ENCODE measurements at places on chromosomes 13 and 19.

DNA sequence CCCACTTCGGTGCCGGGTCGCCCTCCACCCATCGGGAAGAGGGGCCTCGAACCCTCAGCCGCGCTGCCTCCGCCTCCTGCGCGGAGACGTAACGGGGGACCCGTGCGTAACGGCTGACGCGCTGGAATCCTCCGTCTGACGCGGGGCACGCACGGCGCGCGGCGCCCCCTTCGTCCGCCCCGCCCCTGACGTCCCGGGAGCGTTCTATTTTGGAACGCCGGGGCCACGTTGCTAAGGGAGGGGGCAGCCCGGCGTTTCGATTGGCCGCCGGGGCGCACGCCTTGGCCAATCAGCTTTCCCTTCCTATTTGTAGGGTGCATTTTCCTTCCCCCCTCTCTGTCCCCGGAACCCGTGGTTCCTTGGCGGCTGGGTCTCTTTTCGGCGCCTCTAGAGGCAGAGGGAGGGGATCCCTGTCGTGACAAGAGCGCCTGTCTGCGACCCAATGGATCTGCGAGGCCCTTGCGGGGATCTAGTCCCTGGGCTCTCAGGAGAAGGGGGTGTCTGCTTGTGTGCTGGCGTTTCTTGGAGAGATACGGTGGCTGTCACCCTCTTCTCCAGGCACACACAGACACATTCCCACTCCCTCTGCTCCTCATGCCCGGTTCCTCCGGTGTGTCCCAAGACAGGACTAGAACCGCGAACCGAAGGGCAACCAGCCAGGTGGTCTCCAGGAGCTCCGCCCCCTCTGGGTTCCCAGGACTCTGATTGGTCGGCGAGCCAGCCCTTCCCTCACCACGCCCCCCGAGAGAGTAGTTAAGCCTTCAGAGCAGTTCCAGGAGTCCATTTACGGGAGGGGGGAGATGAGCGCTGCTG, 1.5 kb downstream of the FOSB start:
- DNase-seq, result peak; percentile 97

DNA sequence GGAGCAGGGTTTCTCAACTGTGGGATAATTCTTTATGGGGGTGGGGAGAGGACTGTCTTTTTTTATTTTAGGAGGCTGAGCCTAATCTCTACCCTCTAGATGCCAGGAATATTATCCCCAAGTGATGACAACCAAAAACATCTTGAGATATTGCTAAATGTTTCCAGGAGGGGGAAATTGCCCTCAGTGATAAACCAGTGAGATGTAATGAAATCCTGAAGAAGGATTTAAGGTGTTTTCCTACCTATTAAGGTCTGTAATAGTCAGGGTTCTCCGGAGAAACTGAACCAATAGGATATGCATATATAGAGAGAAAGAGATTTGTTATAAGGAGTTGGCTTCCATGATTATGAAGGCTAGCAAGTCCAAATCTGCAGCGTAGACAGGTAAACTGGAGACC, 208.3 kb upstream of the MIR17HG start:
- DNase-seq, result no peak

DNA sequence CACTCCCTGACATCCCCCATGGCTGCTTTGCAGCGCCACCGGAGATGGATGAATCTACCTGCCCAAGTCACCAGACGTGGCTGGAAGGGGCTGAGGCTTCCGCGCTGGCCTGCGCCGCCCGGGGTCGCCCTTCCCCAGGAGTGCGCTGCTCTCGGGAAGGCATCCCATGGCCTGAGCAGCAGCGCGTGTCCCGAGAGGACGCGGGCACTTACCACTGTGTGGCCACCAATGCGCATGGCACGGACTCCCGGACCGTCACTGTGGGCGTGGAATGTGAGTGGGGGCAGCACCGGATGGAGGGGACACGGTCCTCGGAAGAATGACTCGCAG, 4.6 kb downstream of the ICAM5 start:
- DNase-seq, result no peak

- no peak for DNase-seq
Observed at GRCh38 chr13:38947054-38947453, 43.6 kb downstream of the STOML3 start.

- peak; percentile 81 for DNase-seq
Observed at GRCh38 chr19:50461066-50461875, 15.0 kb upstream of the EMC10 start.

DNA sequence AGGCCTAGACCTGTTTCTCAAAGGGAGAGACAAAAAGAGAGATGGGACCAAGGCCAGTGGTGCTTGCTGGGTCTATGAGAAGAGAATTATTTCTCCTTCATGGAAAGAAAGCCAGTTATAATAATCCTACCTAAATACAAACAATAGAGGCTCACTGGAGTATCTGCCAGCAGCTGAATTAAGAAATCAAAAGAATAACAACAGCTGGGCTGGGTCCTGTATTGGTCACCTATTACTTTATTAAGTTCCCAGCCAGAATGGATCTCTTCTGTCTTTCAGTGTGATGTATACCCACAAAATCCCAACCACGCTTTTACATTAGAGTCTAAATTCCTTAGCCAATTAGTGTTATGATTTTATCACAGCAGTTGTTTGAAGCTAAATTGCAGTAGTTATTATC, 297.8 kb upstream of the DACH1 start:
- DNase-seq, result no peak

GRCh38 chr19:13995878-13996765, 10.0 kb downstream of the RFX1 start:
- no peak for DNase-seq

DNA sequence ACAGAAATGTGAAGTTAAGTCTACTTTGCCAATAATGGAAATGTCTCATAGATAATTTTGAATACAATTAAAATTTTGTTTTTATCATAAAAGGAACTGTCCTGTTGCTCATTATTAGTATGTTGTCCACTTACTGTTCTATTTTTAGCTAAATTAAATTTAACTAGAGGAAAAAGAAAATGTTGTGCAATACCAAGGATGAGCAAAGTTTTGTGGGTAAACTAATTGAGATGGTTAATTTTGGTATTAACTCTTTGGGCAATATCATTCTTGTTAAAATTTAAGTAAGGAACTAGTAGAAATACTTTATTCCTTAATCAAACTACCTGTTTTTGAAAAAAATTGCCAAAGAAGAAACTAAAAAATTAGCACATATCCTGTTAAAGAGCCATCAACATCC, 43.5 kb downstream of the SOX1 start:
- DNase-seq, result no peak

DNA sequence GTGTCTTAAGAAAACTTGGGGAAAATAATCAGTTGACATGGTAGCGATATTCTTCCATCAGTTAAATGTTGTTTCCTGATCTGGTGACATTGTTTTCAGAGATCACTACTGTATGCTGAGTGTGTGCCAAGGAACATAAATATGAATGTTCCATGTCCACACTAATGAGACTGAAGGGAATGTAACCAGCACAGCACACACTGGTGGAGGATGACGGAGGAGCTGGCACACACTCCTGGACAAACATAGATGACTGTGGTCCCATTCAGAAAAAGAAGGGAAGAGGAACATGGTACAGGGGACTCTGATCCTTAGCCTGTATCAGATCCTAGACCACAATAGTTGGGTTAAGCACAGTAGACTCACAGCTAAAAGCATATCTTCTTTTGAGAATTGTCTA, 574.8 kb downstream of the MYO16 start:
- no peak for DNase-seq

DNA sequence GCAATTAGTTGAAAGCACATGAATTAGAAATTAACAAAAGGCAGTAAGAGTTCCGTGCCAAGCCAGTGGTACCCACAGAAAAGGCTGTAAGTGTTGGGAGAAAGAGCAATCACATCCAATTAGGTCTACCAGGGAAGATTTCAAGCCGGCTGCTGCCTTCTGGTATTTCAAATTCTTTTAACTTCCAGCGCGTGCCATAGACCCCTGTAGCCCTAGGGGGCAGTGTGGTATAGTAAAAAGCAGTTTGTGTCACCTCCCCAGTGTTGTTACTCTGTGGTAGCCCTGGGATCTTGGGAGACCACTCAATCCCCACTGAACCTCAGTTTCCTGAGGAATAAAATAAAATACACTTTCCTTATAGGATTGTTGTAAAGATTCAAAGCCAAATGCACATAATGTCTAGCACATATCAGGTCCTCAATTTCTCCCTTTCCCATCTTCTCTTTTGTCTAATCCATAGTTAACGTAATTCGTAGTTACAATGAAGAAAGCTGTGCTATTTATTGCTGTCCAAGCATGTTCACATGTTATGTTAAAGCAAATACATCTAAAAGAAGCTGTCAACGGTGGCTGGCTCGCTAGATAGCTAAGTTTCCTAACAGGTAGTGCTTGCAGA, 230.2 kb downstream of the TDRD3 start:
- peak; percentile 50 for DNase-seq

GRCh38 chr19:5137571-5138124, 168.7 kb downstream of the KDM4B start:
- no peak for DNase-seq

GRCh38 chr19:43416951-43417623, 2.4 kb downstream of the TEX101 start:
- no peak for DNase-seq

DNA sequence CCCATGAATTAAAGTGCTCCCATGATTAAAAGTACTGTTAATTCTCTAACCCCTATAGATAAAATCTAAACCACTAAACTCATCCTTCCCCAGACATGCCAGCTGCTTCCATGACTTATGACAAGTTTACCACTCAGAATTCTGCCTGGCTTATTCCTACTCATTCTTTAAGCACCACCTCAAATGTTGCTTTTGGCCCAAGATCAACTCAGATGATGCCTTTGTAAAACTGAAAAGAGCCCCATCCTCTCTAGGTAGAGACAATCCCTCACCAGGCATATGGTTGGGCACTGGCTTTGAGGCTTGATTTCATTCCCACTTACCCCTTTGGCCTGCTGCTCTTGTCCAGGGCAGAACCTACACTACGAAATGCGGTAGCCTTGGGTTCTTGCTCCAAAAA, 250.0 kb downstream of the DNAJC15 start:
- no peak for DNase-seq

GRCh38 chr13:100178309-100178708, 89.4 kb downstream of the PCCA start:
- no peak for DNase-seq

DNA sequence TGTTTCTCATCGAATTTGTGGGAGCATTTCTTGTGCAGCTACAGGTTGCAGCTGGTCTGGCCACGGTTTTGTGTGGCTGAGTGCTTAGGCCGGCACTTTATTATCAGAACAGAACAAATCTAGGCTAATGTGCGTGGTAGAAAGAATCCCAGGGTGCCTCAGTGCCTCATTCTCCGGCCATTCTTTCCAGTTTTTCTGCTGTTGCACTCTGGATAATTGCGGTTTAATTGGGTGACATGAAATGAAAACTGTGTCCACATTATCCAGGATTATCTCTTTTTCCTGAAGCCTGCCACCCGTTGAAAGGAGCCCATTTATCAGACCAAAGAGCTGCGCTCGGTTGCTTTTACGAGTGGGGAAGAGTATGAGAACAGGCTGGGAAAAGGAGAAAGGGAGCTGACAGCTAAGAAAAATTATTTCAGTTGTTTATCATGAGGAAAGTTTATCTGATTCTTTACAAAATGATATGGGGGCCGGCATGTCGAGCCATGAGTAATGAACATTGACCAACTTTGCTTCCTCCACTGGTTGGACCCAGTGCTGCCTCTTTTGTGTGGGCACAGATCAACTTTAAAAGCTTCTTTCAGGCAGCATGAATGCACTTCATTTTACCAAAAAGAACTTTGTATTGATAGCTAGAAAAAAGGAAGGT, 117.0 kb upstream of the SOX21 start:
- DNase-seq, result no peak

- DNase-seq, result no peak
Observed at GRCh38 chr19:1231729-1232637, 5.8 kb downstream of the CBARP start.

- DNase-seq, result peak; percentile 65
Observed at GRCh38 chr19:12668932-12669269, 2.3 kb downstream of the WDR83 start.

DNA sequence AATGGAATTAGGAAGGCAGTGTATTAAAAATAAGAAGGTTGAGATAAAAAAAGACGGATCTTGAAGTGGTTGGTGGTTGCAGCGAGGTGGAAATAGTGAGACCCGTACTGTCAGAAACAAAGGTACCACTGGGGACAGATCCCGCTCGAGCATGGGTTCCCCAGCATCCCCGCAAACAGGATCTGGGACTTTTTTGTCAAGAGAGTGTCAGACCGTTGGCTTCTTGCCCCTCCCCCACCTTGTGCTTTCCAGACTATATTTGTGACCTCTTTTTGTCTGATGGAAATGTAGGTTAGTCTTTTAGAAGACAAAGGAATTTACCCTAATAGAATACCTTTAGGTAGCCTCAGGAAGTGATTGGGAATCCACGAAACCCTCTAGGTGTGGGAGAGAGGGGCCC, 4.2 kb downstream of the GATAD2A start:
- no peak for DNase-seq

DNA sequence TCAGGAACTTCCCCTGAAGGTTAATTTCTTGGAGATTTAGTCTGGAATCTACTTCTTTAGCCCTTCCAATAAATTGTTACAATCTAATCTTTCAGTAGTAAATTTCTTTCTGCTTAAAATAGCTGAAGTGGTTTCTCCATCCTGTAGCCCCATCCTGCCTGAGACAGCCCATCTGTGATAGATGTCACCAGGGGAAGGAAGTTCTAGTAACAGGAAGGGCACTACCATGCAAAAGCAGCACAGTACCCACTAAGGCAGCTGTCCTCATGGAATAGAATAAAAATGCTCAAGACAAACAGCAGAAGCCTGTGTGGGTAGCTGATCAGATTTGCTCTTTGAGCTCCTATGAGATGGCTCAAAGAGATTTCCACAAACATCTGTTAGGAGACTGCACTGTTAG, 1036.5 kb downstream of the SLITRK5 start:
- DNase-seq, result no peak

DNA sequence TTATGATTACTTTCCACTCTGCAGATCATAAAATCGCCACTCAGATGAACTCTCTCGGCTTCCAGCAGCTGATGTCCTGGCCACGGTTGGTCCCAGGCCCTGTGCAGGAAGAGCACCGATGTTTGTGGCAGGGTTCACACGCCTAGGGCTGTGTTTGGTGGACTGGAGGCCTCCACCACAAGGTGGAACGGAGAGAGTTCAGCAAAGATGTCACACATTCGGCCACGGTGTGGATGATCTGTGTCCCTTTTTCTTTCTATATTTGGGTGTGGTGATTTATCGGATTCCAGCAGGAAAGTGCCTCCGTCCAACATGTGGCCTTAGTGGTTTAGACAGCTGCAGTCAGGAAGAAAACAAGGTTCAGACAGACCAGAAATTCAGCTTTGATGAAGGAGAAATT, 521 bp upstream of the SHISA2 start:
- no peak for DNase-seq

GRCh38 chr13:20394506-20394905, 131.2 kb downstream of the CRYL1 start:
- no peak for DNase-seq
